ENCODE measurements at places on chromosomes 5 and 9.

DNA sequence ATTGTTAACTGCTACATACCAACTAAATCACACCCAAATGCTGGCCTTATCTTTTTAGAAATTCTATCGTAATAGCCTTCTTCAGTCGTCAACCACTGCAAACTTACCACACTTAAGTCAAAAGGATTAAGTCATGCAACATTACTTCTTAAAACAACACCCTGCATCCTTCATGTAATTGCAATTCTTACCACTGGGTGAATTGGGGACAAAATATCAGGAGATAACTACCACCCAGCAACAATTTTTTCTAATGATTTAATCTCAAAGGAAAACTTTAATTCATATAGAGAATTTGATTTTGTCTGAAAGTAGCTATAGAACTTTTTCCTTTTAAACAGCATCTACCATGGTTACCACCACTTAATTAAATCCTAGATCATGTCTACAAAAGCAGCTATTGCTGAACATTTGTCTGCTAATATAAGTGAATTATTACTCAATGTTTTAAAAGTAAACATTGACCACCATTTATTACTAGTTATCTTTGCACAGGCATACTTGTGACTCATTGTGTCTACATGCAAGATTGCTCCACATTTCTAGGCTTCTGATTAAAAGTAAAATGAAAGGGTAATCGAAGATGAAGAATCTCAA, 10.5 kb downstream of the MLLT3 start:
- DNase-seq, result no peak

GRCh38 chr5:142571371-142571770, 114.5 kb downstream of the FGF1 start:
- DNase-seq, result no peak

DNA sequence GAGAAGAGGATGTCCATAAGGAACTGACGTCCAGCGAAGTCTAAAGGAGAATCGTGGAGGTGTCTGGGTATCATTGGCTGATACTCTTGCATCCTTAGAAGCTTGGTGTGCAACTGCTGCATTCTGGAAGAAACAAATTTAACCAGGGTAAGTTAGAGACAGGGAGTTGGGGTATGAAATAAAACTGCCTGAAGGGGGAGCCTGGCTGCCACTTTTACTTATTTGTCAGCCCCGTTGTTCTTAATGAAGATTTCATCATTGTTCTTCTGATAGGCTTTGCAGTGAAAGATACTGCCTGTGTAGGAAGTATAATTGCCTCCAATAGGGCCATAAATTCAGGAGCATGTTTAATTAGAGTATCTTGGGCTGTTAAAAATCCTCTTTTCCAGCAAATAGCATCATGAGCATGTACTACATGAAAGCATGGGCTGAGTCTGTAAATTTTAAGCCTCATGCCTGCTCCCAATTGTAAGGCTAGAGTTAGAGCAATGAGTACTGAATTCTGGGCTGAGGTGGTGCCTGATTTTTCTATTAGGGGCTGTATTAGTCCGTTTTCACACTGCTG, 1264.5 kb upstream of the ACO1 start:
- peak; percentile 12 for DNase-seq

GRCh38 chr5:1536322-1536845, 12.6 kb upstream of the LPCAT1 start:
- no peak for DNase-seq

DNA sequence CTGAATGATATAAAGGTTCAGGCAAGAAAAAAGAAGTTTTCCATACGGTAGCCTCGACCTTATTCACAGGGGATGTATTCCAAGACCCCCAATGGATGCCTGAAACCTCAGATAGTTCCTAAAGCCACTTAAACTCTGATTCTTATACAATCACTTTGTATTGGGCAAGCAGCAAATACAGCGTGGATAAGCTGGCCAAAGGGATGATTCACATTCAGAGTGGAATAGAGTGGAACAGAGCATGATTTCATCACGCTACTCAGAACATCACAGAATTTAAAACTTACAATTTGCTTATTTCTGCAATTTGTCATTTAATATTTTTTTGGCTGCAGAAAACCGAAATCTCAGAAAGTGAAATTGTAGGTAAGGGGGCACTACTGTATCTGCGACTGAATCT, 40.5 kb upstream of the CDH18 start:
- DNase-seq, result peak; percentile 11

DNA sequence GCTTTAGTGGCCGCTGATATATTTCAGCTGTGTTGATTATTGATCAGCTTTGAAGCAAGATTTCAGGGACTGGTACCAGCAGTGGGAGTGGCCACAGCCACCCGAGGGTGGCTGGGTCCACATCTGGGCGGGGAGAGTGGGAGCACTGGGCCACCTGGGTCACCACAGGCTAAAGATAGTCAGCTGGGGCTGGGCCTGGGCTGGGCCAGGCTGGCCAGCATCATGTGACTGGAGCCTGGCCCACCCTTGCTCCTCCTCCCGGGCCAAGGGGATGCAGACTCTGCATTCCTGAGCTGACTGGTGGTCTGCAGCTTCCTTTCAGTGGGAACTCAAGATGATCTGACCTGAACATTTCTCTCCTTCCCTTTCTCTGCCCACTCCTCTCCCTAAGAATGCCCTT, 27.1 kb downstream of the LARP1 start:
- no peak for DNase-seq

DNA sequence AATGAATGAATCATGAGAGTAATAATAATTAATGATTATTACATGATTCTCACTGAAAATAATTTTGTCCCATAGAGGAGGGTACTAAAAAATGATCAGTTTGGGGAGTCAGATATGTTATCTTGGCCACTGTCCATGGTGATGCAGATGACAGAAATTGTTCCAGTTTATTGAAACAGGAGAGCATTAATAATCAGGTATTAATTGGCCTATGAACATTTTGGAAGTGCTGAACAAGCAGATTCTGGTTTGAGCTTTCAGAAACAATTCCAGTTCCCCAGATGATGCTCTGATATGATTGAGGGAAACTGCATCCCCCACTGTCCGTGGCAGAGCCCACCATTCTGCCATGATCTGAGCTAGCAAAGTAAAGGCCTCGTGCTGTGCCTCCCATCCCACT, 345.2 kb downstream of the ZSWIM6 start:
- DNase-seq, result no peak

DNA sequence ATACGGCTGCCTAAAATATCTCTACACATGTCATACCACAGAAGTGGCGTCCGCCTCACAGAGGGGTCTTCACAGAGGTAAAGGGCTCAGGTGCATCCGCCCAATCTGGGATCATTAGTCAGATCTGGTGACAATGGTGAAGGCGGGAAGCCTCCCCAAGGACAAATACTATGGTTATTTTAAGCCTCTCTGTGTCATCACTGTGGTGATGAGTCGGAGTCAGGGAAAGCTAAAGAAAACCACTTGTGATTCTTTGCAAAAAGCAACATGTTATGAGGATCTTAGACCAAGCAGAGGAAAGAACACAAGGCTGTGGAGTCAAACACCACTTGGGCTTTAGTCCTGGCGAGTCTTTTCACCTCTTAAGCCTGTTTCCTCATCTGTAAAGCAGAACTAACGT, 190.4 kb downstream of the DRD1 start:
- no peak for DNase-seq

- DNase-seq, result no peak
Measured at GRCh38 chr9:93711002-93711401, 134.6 kb downstream of the PHF2 start.

GRCh38 chr9:130431536-130432303, 13.0 kb upstream of the ASS1 start:
- DNase-seq, result no peak

- no peak for DNase-seq
Measured at GRCh38 chr5:13427827-13428557, 516.5 kb downstream of the DNAH5 start.

DNA sequence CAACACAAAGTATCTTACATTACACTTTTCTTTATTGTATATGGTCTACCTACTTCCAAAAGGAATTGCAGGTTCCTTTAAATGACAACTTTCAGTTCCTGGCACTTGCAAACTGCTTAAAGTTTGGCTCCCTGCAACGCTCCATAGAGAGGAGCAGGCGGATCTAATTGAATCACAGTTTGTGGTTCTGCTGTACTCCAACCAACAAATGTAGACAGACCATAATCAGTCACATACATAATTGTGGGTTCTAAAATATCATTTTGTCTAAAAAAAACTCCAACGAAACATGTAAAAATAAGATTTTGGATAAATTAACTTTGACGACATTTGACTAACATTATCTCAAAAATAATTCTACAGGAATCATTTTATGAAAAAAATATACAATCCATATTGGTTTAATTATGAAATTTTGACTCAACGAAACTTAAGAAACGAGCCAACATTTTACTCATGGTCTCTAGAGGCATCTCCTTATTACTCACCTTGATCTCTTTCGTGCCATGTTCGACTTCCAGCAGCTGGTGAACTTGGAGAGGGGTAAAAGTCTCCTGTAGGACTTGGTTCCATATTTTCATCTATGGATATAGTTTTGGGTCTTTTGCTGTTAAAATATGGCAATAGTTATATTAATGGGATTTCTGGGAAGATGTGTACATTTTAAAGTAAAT, 167.6 kb downstream of the NFIB start:
- peak; percentile 91 for DNase-seq

DNA sequence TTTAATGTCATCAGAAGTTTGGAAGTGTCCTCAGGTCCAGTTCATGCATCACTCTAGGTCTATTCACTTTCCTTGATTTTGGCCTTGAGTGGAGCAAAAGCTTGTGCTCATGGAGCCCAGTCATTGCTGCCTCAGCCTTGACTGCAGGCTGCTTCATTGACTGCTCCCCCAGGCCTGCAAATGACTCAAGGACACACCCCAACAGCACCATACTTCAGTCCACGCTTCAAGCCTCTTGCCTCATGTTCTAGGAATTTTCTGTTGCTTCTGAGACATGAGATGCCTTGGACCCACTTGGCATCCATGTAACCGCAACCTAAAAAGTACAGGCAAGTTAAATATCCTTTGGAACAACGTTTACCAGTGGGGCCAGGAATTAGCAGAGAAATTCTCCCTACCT, 193.7 kb downstream of the PIK3R1 start:
- peak; percentile 52 for DNase-seq

DNA sequence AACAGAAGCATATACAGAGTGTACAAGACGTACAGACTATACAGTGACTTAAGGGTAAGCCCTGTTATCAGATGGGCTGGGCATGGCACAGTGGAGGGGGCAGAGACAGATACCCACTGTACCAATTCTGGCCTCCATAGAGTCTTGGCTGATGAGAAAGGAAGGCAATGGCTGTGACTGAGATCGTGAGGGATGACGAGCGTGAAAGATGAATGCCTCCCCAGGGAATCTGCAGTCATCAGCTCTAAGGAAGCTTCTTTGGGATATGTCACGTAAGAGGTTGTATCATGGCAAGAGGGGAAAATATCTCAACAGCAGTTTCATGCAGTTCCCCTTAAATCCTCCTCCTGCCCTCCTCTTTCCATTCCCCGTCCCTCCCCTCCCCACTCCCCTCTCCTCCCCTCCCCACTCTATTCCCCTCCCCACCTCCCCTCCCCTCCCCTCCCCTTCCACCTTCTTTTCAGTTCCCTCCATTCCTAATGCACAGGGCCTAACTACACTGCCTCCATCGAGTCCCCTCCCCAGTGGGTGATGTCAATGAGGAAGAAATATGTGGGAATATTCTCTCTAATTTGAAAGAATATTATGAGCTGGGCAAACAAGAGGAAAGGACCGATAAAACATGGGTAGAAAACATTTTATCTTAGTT, 226.4 kb upstream of the DAP start:
- no peak for DNase-seq

GRCh38 chr5:132017738-132018625, 6.5 kb upstream of the ACSL6 start:
- DNase-seq, result no peak

GRCh38 chr5:18270635-18271338, 636.5 kb downstream of the TAF11L14 start:
- no peak for DNase-seq

GRCh38 chr9:128149001-128149701, at the start of gene LCN2:
LCN2 (plus strand) TSS chr9:128149453; CDS start chr9:128149526, 73 bp downstream.
- DNase-seq, result no peak

GRCh38 chr9:90880669-90881068, 79.0 kb downstream of the SYK start:
- DNase-seq, result no peak

GRCh38 chr9:97880336-97880735, 27.3 kb downstream of the FOXE1 start:
- DNase-seq, result peak; percentile 34

DNA sequence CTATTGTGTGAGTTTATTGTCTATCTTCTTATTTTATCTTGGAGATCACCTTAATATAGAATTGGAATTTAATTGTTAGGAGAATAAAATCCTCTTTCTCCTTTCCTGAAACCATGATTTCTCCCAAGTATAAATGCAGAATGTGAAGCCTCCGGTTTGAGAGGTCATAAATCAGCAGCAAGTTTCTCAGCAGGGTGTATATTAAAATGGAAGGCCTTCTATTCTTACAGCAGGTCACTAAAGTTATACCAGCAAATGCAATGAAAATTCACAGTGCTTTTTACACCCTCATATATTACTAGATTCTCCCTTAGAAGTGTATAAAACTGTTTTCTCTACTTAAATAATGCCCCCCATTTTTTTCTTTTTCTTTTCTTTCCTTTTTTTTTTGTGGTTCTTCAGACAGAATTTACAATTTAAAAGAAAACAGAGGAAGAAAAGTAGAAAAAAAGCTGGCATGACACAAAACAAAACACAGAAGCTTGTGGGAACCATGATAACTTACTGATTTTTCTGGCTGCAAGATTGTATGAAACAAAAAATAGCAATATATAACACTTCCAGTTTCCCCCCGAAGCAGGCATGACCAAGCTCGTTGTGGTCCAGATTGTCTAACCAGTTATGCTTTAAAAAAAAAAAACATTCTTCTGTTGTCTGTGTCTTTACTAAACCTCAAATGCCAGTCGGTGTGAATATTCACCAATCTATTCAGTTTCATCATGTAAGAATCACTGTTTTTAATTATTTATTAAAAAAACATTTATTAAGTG, 211.2 kb downstream of the RAB3C start:
- no peak for DNase-seq

GRCh38 chr5:26329562-26330189, 708.7 kb downstream of the CDH9 start:
- DNase-seq, result no peak
